ENCODE measurements at places on chromosomes 7 and 10.

GRCh38 chr7:155973451-155973997, 161.3 kb upstream of the SHH start:
- DNase-seq: no peak

- no peak for DNase-seq
These were observed 45.2 kb downstream of the EZH2 start for GRCh38 chr7:148838905-148839304.

- DNase-seq: no peak
These were observed 301.5 kb upstream of the PHF14 start for GRCh38 chr7:10672186-10672585.

GRCh38 chr10:14686356-14686755, 88.3 kb downstream of the FAM107B start:
- no peak for DNase-seq

DNA sequence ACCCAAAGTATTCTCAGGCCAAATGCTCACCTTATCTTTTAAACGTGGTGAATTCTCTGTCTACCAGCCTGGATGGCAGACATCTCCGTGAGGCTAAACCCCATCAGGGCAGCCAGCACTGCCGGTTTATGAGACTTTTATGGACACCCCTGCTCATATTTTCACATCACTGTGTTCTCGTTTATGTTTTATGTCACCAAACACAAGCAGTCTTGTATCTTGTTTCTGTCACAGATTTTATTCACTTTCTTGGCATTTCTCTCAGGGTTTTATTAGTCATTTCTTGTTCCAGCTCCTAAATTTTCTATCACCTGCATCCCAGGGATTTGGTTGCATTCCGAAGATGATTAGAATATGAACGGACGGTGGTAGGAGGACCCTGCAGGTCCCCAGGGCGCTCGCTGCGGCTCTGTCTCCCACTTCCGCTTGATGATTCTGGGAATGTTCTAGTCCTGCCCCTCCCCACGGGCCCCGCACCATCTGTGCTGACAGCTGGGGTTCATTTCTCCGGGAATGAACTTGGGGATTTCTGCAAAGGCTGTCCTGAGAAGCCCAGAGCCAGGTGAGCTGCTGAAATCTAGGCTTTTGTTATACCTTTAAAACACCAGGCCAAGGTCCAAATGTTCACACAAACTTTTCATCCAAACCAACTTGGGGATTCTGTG, 217.6 kb downstream of the GFRA1 start:
- no peak for DNase-seq
